ENCODE measurements at places on chromosomes 3 and 15. TPM values are rescaled to one million over a fixed set of nuclear protein-coding genes. Genes with fewer than 3 reads are reported as not detected.

- H3K4me1 ChIP-seq, result no peaks in the 10 kb centered on the region
- no peak overlapping the region for H3K27ac ChIP-seq
- H3K36me3 ChIP-seq, result no peaks in the 10 kb centered on the region
- no peak for DNase-seq
These were observed 516.1 kb downstream of the AGBL1 start for GRCh38 chr15:86595741-86596140.

DNA sequence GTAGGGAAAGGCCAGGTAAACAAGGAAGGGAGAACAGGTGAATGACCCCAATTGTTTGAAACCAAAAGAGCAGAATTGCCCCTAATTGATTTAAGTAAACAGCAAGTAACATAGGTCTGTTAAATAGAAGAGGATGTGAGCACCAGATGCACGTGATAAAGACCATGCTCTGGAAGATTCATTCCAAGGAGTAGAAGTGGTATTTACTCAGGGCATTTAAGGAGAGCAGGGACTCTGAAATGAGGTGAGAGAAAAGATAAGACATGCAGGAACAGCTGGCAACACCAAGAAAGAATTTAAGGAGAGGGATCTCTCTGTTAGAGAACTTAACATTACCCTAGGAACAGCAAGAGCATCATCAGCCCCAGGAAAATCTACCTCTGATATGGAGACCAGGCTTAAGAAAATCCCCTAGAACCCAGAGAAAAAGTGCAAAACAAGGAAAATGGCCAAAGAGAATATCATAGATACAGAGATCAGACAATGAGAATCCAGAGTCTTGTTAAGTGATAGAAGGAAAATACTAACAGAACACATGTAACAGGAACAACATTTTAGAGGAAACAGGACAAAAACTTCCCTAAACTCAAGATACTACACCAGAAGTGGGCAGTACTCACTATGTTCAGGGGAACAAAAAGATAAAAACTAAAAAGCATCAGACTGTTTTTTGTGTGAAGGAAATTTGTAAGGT lies 6.4 kb downstream of the NUDT16 start:
- H3K27me3 ChIP-seq, result no peaks in the 10 kb centered on the region
- H3K4me1 ChIP-seq, result no peaks in the 10 kb centered on the region
- no peak overlapping the region for H3K4me3 ChIP-seq
- H3K27ac ChIP-seq, result peak overlapping the region; percentile 7
- no peaks in the 10 kb centered on the region for H3K36me3 ChIP-seq
- no peak for DNase-seq

DNA sequence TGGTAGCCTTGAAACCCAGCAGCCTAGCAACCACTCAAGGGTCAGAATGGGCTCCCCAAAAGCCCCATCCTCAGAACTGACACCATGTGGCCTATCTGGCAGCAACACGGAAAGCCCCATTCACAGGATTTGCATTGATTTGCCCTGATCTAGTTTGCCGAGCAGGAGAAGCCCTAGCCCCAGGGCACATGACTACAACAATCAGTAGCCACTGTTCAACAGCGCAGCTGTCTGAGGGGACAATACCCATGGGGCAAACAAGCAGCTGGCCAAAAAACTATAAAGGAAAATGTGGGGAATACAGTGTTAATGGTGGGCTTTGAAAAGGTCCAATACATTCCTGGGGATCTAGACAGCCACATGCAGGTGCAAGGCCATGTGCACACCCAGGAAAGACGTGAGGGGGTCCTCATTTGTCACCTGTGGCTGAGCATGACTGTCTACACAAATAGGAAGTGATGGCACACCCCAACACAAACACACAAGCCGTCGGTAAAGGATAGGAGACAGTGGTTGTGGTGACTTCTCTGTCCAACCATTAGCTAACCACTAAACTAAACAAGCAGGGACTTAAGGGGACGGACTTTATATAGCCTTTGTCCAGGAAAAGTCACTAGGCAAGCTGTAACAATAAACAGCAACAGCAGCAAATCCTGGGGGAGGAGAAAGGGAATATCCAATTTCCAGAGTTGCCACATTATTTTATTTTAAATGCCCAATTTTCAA lies 113.7 kb downstream of the LRIG1 start:
- H3K27me3 ChIP-seq, result no peaks in the 10 kb centered on the region
- H3K36me3 ChIP-seq, result no peaks in the 10 kb centered on the region
- H3K4me3 ChIP-seq, result no peak overlapping the region
- no peak for DNase-seq
- no peaks in the 10 kb centered on the region for H3K4me1 ChIP-seq

DNA sequence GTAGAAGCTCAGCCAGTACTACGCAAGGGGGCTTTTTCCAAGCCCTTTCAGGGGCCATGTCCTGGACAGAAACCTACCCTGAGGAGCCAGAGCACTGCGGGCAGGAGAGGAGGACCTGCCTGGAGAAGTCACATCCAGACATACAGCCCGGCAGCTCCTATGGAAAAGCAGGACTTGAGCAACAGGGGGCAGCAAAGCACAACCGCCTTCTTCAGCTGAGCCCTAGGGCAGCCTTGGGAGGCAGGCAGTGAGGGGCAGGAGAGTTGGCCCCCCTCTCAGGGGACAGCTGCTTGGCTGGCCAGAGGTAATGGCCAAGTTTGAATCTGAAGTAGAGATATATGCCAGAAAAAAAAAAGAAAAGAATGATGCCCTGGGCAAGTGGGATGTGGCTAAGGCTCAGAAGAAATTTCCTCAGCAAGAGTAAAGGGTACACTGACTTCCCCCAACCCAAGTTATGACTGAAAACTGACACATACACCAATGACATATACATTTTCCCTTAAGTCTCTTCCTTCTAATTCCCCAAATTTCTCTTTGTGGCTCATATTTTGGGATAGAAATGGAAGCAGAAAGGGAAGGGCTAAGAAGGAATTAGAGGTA lies 56.9 kb downstream of the CYP19A1 start:
- H3K27me3 ChIP-seq, result no peaks in the 10 kb centered on the region
- no peaks in the 10 kb centered on the region for H3K4me1 ChIP-seq
- no peaks in the 10 kb centered on the region for H3K36me3 ChIP-seq

GRCh38 chr15:68175526-68175925 lies 29.6 kb downstream of the CALML4 start:
- DNase-seq, result no peak
- H3K27ac ChIP-seq, result no peak overlapping the region
- H3K4me3 ChIP-seq, result no peak overlapping the region
- peaks cover 2% of the 10 kb centered on the region for H3K36me3 ChIP-seq

DNA sequence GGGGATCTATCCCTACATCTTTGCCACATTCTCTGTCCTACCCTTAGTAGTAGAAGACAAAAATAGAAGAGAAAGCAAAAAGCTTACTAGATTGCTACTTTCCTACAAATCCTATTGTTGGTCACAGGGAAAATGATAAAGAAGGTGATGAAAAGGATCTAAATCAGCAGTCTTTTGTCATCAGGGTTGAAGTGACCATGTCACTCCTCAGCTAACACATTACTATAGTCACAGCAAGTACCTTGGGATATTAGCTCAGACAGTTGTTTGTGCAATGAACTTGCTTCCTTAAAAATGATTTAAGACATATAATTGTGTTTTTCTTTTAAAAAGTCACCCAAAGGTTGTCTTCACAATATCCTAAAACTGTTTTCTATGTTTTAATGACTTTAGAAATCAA lies 6.3 kb downstream of the ST3GAL6 start:
- no peak for DNase-seq
- H3K4me1 ChIP-seq, result no peaks in the 10 kb centered on the region
- H3K36me3 ChIP-seq, result no peaks in the 10 kb centered on the region
- H3K27ac ChIP-seq, result no peak overlapping the region
- no peaks in the 10 kb centered on the region for H3K27me3 ChIP-seq

DNA sequence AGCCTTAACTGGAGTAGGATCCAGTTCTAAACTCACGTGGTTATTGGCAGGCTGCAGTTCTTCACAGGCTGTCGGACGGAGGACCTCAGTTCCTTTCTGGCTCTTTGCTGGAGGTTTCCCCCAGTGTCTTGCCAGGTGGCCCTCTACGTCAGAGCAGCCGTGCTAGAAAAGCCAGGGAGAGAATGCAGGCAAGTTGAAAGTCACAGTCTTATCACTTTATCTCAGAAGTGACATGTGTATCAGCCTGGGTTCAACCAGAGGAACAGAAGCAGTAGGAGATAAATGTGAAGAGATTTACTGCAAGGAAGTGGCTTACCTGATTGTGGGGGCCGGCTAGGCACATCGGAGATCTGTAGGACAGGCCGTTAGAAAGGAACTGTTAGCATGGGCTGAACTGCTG lies 125.3 kb upstream of the BNIP2 start:
- no peaks in the 10 kb centered on the region for H3K4me1 ChIP-seq
- H3K4me3 ChIP-seq, result no peak overlapping the region
- DNase-seq, result no peak
- no peak overlapping the region for H3K27ac ChIP-seq
- H3K27me3 ChIP-seq, result peaks cover 3% of the 10 kb centered on the region

Gene GRIP2
- 8.0 TPM for total RNA-seq
